ENCODE measurements at places on chromosomes 7 and 10.

DNA sequence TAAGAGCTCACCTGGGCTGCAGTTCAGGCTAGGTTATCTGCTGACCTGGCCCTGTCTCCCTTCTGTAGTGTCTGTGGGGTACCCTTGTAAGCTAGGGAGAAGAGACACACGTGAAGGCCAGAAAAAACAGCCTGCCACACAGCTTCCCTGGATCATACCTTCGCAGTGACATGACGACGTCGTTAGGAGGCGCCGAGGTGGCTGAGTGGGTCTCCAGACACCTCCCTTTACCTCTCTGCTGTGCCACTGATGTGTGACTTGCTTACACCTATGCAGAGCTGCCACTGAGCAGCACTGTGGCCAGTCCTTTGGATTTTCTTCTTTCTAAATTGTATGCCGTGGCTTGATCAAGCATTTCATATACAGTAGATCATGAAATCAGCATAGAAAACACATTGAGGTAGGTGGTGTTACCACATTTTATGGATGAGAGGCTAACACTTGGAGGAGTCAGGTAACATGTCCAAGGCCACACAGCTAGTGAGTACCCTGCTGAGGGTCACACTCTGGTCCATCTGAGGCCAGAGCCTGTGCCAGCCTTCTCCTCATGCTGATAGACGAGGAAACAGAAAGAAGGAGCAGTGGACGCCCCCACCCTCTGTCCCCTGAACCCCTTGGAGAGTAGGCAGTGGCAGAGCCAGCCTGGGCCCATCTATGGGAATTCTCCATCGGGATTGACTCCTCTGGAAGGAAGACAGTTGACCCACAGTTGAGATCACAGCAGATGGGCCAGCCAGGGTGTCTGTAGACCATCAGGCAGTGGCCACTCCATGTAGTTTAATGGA lies 23.1 kb downstream of the HTRA1 start:
- no peak for DNase-seq

- no peak for DNase-seq
Measured at GRCh38 chr7:48083114-48083830, 5.8 kb upstream of the UPP1 start.

- DNase-seq = no peak
Measured at GRCh38 chr7:96284835-96285234, 37.1 kb downstream of the SLC25A13 start.

GRCh38 chr7:117249696-117250095 lies 73.2 kb downstream of the WNT2 start:
- DNase-seq = no peak

GRCh38 chr7:79823246-79823951 lies 311.2 kb upstream of the GNAI1 start:
- DNase-seq = no peak

- DNase-seq = peak; percentile 87
Measured at GRCh38 chr7:128409596-128410450, at the start of gene IMPDH1. TSS of gene IMPDH1 (minus strand) at chr7:128409982. CDS start at chr7:128409901, 81 bp downstream.

DNA sequence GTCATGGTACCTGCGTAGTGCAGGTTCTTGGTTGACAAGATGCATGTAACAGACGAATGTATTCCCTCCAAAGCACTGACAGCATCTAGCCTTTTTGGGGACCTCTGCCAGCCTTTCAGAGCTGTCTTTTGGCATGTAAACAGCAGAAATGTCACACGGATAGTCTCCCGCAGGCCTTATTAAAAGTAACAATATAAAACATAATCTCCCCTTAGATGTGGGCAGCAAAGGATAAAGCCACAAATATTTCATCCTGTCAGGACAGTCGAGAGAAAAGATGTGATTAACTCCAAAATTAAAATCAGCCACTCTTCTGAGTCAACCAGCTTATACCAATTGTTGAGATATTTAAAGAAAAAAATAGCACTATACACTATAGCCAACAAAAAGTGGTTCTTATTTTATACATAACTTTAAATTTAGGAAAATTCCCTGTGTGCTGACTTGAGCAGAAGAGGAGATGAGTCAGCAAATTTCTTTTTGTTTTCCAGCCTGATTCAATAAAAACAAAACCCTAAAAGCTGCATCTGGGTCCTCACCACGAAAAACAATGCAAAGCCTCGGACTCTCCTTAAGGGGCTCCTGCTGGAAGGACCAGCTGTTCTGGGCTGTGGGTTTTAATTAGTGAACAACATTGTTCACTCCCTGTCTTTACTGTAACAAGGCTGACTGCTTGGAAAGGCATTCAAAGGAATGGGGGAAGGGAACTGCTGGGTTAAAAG lies 240.2 kb downstream of the ADAM12 start:
- no peak for DNase-seq
